Activated T-cell treated with anti-CD3 and anti-CD28 coated beads, Interleukin-2, amount 50 U/mL, for 4 hours (primary cell): ENCODE measurements at places on chromosomes 3 and 15.

- DNase-seq = no peak
These were observed 3.7 kb upstream of the PLD1 start for GRCh38 chr3:171813897-171814460.

DNA sequence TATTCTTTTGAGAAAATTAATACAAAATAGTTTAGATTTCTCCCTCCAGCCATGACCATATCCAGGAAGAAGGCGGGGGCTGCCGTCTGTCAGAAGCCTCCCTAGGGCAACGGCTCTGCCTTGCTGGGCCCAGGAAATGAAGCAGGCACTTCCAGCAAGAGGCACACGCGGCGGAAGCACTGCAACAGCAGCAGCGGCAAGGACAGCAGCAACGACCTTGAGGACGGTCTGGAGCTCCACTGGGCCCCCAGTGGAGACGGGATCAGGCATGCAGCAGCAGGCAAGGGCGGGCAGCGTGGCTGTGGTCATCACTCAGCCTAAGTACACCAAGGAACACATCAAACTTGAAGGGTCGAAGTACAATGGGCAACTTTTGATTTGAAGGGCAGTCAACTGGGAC is 61.3 kb upstream of the EPHA6 start:
- DNase-seq = no peak

DNA sequence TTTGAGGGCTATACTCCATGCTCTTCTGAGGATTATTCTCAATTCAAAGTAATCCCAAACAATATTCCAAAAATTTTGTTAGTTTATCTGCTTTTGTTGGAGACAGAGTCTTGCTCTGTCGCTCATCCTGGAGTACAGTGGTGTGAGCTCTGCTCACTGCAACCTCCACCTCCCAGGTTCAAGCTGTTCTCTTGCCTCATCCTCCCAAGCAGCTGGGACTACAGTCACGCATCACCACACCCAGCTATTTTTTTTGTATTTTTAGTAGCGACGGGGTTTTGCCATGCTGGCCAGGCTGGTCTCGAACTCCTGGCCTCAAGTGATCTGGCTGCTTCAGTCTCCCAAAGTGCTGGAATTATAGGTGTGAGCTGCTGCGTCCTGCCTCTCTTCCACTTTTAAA is 39.1 kb downstream of the MEF2A start:
- DNase-seq = no peak

- DNase-seq = peak; percentile 61
These were observed 33.3 kb downstream of the GLB1 start for GRCh38 chr3:33063651-33064051.

DNA sequence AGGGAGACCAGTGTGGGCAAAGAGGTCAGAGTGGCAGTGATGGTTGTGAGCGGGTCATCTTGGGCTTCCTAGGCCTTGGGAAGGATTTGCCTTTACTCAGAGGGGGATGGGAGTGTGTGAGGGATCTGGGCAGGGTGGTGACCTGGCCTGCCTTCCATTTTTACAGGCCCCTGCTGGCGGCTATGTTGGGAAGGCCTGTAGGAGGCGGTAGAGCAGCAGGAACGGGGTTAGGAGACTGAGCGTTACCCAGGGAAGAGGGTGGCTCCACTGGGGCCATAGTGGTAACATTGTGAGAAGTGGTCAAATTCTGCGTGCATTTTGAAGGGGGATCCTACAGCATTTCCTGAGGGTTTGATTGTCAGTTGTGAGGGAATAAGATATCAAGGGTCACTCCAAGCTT is 307.3 kb upstream of the CTDSPL start:
- DNase-seq = no peak

- DNase-seq = no peak
These were observed 48.5 kb downstream of the ANAPC13 start for GRCh38 chr3:134437211-134437752.
